ENCODE measurements at places on chromosomes 11 and 22. TPM values are rescaled to one million over a fixed set of nuclear protein-coding genes. Genes with fewer than 3 reads are reported as not detected.

- H3K4me1 ChIP-seq: peaks cover 3% of the 10 kb centered on the region
- H3K4me3 ChIP-seq: no peak overlapping the region
- DNase-seq: no peak
- H3K27me3 ChIP-seq: peaks cover 14% of the 10 kb centered on the region
- no peaks in the 10 kb centered on the region for H3K36me3 ChIP-seq
- no peak overlapping the region for H3K27ac ChIP-seq
Observed at GRCh38 chr11:75239531-75240290, 863 bp upstream of the TPBGL start.

DNA sequence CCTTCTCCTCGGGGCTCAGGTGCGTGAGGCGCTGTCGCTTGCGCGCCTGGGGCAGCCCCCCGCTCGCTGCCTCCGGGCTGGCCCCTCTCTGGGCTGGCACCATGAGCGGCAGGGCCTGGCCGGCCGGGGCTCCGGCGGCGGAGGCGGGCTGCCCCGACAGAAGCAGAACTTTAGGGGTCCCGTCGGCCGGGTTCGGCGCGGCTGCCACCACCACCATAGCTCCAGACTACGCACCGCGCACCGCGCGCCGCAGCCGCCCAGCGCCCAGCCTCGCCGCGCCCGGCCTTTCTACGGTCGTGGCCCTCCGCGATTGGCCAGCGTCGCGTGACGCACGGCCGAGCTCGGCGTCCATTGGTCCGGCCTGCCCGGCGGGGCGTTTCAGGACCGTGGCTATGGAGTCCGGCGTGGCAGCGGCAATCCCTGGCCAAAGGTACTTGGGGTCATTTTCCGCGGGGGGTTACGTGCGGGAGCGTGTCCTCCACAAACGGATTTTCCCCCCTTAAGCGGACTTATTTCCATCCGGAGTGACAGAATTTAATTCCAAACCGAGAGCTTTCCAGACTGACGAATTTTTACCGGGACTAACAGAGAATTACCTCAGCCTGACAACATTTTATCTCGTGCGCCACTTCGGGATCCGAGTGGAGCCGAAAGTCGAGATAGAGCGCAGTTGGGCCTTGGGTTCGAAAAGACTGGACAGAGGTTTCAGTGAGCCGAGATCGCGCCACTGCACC lies at the start of gene XBP1:
TSS of gene XBP1 (minus strand) at position 262 of the 734 bp plus-strand sequence.
- H3K4me1 ChIP-seq: peaks cover 36% of the 10 kb centered on the region
- peak within 1 kb of the TSS; percentile 100 for H3K27ac ChIP-seq
- H3K4me3 ChIP-seq: peak within 1 kb of the TSS; percentile 82
- DNase-seq: peak; percentile 97

DNA sequence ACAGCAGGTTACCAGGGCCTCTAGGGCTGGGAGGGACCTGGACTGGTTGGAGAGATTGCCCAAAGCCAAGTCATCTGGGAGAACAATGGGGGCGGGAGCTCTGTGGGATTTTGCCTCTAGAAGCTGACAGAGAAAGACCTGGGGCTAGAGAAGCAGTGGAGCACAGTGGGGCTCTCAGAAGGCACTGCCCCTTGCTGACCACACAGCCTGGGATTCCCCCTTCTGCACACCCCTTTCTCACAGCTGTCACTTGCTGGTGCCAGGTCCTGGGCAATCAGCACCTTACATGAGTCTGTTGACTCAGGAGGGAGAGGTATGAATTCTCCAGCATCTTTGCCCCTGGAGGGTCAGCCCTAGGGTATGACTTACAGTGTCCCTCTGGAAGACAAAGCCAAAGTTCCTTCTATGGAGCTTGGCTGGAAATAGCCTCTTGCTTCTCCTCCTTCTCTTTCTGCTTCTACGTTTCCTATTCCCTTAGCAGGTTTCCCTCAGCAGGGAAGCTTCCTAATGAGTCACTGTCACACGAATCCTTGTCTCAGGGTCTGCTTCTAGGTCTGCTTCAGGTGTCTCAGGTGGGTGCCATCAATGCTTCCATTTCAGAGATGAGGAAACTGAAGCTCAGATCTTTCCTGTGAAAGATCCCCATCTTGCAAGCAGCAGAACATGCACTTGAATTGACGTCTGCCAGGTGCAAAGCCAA lies 27.0 kb downstream of the GDPD5 start:
- no peaks in the 10 kb centered on the region for H3K36me3 ChIP-seq
- no peak overlapping the region for H3K4me3 ChIP-seq
- peak overlapping the region; percentile 3 for H3K27ac ChIP-seq
- peak; percentile 46 for DNase-seq

- H3K36me3 ChIP-seq: no peaks in the 10 kb centered on the region
- no peak overlapping the region for H3K27ac ChIP-seq
- no peaks in the 10 kb centered on the region for H3K4me1 ChIP-seq
- no peak for DNase-seq
- no peaks in the 10 kb centered on the region for H3K27me3 ChIP-seq
- no peak overlapping the region for H3K4me3 ChIP-seq
Observed at GRCh38 chr11:127651888-127652221, 651.3 kb upstream of the KIRREL3 start.

GRCh38 chr11:34997952-34998528 lies 81.6 kb downstream of the PDHX start:
- no peak overlapping the region for H3K4me3 ChIP-seq
- H3K27me3 ChIP-seq: no peaks in the 10 kb centered on the region
- peaks cover 1% of the 10 kb centered on the region for H3K4me1 ChIP-seq
- no peaks in the 10 kb centered on the region for H3K36me3 ChIP-seq
- H3K27ac ChIP-seq: no peak overlapping the region

GRCh38 chr11:124577716-124578427 lies 8.1 kb downstream of the OR8A1 start:
- DNase-seq: no peak
- no peak overlapping the region for H3K27ac ChIP-seq
- no peak overlapping the region for H3K4me3 ChIP-seq
- no peaks in the 10 kb centered on the region for H3K36me3 ChIP-seq
- no peaks in the 10 kb centered on the region for H3K4me1 ChIP-seq

DNA sequence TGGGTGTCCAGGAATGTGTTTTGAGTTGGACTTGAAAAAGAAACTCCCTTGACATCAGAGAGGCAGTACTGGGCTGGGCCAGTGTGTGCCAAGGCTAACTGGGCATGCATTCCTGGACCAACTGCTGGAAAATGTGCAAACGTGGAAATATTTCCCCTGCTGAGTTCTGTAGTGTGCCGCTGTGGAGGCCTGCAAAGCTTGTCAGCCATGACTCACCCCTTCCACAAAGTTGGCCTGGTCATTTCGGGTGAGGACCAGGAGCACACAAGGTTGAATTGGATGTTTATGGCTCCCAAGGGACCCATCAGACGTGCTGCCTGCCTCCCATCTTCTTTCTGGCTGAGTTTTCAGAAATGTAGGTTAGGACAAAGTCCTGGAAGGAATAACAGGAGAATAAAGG lies 513.1 kb downstream of the MIAT start:
- peak; percentile 19 for DNase-seq
- H3K27ac ChIP-seq: no peak overlapping the region

DNA sequence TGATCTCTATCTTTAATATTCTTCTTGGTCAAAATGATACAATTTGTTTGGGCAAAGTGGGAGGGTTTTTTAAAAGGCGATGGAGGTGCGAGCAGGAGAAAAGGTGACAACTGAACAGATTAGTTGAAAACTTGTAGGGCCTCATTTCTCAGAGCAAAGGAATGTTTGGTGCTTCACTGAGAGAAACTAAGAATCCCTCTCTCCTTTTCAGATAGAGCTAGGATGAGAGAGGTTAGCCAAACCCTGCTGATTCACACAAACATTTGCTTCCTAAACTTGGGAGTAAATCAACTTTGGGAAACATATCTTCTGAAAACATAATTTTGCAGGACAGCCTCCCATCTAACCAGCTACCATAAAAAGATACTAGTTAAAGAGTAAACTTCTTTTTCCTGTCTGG lies 57.0 kb downstream of the PHF21A start:
- peaks cover 5% of the 10 kb centered on the region for H3K4me1 ChIP-seq
- DNase-seq: no peak
- H3K27me3 ChIP-seq: no peaks in the 10 kb centered on the region
- no peak overlapping the region for H3K27ac ChIP-seq
- no peaks in the 10 kb centered on the region for H3K36me3 ChIP-seq

- no peaks in the 10 kb centered on the region for H3K4me1 ChIP-seq
- no peak for DNase-seq
- H3K4me3 ChIP-seq: no peak overlapping the region
- H3K27me3 ChIP-seq: peaks cover 2% of the 10 kb centered on the region
- no peak overlapping the region for H3K27ac ChIP-seq
Observed at GRCh38 chr11:134584706-134585445, 172.8 kb upstream of the B3GAT1 start.

GRCh38 chr22:23075525-23076216 lies 5.4 kb downstream of the GNAZ start:
- no peaks in the 10 kb centered on the region for H3K4me1 ChIP-seq
- H3K4me3 ChIP-seq: no peak overlapping the region
- H3K27ac ChIP-seq: no peak overlapping the region
- no peaks in the 10 kb centered on the region for H3K27me3 ChIP-seq
- DNase-seq: peak; percentile 34

DNA sequence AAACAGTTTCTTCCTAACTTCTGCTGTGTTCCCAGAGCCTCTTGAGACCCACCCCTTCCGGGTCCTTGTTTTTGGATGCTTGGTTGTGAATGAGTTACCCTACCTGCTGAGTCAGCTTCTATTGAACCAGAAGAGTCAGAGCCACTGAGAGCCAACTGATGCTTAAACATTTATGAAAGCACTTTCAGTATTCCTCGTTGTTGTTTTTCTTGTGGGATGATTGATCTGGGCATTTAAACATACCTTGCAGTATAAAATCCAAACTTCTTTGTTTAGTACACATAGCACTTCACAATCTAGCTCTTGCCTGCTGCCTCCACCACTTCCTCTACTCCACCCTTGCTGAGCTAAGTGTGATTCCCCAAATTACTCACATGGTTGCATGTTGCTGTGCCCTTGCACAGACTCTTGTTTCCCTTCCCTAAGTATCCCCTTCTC lies 5.5 kb downstream of the PRSS23 start:
- peaks cover 15% of the 10 kb centered on the region for H3K4me1 ChIP-seq
- no peak overlapping the region for H3K4me3 ChIP-seq
- no peak for DNase-seq

DNA sequence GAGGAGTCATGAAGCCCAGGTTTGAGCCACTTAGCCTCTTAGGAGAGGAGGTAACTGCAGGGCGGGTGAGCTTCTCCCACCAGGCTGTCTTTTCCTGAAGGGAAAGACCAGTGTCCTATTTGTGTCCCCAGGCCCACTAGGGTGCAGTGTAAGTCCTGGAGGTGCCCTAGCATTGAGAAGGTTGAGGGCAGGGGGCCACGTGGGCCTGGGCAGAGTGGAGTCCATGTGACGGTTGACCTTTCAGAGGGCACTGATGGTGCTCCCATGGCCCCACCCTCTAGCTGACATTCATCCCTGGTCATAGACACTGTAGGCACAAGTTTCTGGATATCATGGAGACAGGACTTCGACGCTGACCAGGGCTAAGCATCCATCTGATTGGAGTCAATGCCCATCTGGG lies 44.1 kb upstream of the TP53I11 start:
- H3K4me1 ChIP-seq: peaks cover 24% of the 10 kb centered on the region
- H3K4me3 ChIP-seq: no peak overlapping the region
- H3K27me3 ChIP-seq: no peaks in the 10 kb centered on the region
- no peaks in the 10 kb centered on the region for H3K36me3 ChIP-seq

GRCh38 chr11:10633261-10633660 lies 60.3 kb downstream of the IRAG1 start:
- no peaks in the 10 kb centered on the region for H3K36me3 ChIP-seq
- no peak overlapping the region for H3K4me3 ChIP-seq
- no peaks in the 10 kb centered on the region for H3K4me1 ChIP-seq
- no peaks in the 10 kb centered on the region for H3K27me3 ChIP-seq
- no peak overlapping the region for H3K27ac ChIP-seq

DNA sequence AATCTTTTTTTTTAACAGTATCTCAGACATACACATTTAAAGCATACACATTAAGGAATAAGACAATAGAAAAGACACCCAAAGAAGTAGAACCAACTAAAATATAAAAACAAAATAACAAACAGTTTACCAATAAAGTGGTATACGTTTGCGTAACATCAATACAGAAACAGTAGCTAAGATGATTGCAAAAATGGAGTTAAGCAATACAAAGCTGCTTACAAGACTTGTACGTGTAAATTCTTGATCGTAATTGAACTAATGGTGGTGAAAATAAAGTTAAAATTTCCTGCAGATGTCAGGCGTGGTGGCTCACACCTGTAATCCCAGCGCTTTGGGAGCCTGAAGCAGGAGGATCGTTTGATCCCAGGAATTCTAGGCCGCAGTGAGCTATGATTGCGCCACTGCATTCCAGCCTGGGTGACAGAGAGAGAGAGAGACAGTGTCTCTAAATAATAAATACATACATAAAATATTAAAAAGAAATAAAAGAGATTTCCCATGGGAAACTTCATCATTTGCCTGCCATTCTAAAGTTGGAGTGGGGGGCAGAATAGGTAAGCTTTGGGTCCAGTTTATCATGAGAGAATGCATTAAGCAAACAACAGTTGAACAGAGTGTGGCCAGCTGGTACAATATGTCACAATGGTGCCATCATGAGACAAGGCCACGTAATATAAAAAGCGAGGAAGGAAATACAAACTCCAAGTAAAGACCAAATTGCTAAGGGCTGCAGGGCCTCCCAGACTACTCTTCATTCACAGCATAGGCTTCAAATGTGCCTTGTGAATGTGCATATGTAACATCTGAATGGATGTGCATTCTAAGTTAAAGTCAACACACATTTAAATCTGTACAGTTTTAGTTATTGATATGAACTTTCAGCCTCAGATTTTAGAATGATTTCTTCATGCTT lies 38.9 kb upstream of the EED start:
- H3K27ac ChIP-seq: no peak overlapping the region
- no peaks in the 10 kb centered on the region for H3K27me3 ChIP-seq
- DNase-seq: no peak
- H3K36me3 ChIP-seq: no peaks in the 10 kb centered on the region
- H3K4me1 ChIP-seq: no peaks in the 10 kb centered on the region

GRCh38 chr22:26665813-26666231 lies 8.4 kb downstream of the MIAT start:
- DNase-seq: no peak
- H3K27me3 ChIP-seq: no peaks in the 10 kb centered on the region
- no peak overlapping the region for H3K27ac ChIP-seq
- H3K36me3 ChIP-seq: no peaks in the 10 kb centered on the region
- H3K4me3 ChIP-seq: no peak overlapping the region
- no peaks in the 10 kb centered on the region for H3K4me1 ChIP-seq

The ANO3 gene
- total RNA-seq: not detected

The OR6A2 gene
- total RNA-seq: not detected

The SLC22A8 gene
- not detected for total RNA-seq

The TSPAN18 gene
- 8.0 TPM for total RNA-seq

The MS4A3 gene
- not detected for total RNA-seq

The PRR5L gene
- 2.0 TPM for total RNA-seq

The ANKK1 gene
- 0.11 TPM for total RNA-seq

The DNAJB13 gene
- total RNA-seq: not detected

The ST14 gene
- total RNA-seq: 0.52 TPM

Data from psoas muscle (tissue), 8 donors.